ENCODE measurements at places on chromosomes 2 and 18.
A peak's percentile ranks its signal among the peaks of the same experiment; 100 is the strongest.

- peak; percentile 16 for DNase-seq
Measured at GRCh38 chr18:59024829-59025228, 114.9 kb upstream of the SEC11C start.

DNA sequence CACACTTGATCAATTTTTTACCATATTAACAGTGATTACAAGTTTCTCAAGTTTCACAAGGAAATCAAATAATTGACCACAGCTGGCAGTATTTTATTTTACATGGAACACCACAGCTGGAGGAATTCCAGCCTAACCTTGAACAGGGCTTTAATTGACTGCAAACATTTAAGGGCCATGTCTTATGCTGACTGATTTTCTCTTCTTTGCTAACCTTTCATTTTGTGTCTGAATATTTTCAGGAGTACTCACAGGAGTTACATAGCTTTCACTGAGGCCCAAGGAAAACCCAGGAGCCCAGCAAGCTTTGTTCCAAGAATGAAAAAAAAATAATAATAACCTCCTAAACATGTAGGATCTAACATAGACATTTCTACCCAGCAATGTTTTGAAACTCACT is 49.6 kb downstream of the FRZB start:
- DNase-seq: peak; percentile 21

- DNase-seq: no peak
Measured at GRCh38 chr18:70299393-70299792, 10.5 kb downstream of the SOCS6 start.

DNA sequence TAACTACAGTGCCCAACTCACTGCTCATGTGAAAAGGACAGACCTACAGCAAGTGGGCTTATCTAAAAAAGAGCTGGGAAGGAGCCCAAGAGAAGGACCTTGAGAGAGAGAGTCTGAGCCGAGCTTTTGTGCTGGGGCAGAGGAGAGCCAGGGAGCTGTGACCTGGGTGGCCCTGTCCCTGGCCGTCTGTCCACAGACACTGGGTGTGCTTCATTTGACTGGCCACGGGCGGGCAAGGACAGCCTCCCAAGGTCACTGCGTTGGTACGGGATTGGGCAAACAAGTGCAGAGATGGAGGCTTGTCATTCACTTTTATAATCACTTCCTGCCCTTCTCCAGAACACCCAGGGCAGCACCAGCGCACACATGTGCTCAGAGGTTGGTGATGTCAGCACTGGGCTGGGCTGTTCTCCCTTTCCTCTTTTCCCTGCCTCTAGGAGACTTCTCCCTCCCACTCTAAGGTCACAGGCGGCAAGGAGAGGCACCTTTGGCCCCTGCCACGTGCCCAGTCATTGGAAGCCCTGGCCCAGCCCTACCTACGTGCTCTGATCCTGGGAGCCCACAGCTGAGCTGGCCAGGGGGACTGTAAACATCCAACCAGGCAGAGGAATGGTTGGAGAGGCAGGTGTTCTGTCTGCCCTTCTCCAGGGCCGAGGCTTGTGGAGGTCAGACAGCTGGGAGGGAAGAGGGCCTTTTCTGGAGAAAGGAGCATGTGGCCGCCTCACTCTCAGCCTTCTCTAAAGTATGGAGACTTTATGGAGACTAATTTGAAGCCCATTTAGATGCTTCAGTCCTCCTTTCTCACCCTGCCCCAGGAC is 6.4 kb upstream of the PSD4 start:
- peak; percentile 6 for DNase-seq

- DNase-seq: no peak
Measured at GRCh38 chr2:228827056-228827700, 443.9 kb downstream of the PID1 start.

- DNase-seq: peak; percentile 80
Measured at GRCh38 chr18:22493940-22494339, 76.2 kb upstream of the CTAGE1 start.

DNA sequence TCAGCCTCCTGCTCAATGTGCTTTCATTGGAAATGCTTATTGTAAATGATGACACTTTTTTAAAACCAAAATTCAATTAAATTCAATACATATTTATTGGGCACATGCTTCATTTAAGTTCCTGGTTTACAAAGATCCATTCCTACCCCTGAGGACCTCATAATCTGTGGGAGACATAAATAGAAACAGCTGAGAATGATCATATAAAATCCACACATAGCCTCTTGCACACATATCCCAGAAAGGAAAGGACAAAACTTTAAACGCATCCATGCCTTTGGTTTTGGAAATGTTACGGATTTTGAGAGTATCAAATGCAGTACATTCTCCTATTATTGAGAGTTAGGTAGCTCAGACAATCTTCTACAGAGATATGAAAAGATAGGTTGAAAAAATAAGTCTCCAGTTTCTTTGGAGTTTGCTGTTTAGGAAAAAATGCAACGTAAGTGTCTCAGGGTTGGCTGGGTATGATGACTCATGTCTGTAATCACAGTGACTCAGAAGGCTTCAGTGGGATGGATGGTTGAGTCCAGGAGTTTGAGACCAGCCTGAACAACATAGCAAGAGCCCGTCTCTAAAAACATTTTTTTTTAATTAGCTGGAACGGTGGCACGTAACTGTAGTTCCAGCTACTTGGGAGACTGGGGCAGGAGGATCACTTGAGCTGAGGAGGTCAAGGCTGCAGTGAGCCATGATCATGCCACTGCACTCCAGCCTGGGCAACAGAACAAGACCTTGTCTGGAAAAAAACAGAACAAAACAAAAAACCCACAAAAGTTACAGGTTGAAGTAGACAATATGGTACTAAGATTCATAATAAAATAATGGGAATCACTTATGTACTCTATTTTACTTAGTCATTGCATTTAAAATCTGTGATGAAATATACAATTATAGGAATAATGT is 3.9 kb upstream of the PRELID3A start:
- peak; percentile 94 for DNase-seq

GRCh38 chr2:150570712-150571111 is 83.2 kb upstream of the RND3 start:
- peak; percentile 96 for DNase-seq

DNA sequence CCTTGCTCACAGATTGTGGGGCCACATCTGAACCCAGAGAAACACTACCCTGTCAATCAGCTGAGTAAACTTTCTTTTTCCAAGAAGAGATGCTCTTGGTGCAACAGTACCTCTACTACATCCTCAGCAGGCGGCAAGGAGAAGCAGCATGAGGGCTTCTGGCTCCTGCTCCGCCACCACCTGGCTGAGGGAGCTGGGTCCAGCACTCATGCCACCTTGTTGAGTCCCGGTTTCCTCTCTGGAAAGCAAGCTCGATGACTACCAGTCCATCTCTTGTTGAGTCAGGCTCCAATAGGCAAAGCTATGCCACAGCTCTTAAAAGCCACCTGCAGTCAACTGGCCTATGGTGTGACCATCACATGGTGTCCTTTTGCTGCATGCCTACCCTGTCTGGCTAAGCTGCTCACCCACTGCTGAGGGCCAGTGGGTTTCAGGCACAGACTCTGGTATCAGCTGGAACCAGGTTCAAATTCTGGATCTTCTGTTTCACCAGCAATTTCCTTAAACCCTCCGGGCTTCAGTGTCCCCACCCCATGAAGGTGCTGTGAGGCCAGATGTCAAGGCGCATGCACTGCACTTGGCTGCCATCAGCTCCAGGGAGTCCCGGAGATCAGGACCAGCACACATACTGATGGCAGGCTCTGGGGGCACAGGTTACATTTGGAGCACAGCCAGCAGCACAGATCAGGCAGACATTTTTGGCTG is 42.5 kb upstream of the ACAA2 start:
- DNase-seq: no peak

DNA sequence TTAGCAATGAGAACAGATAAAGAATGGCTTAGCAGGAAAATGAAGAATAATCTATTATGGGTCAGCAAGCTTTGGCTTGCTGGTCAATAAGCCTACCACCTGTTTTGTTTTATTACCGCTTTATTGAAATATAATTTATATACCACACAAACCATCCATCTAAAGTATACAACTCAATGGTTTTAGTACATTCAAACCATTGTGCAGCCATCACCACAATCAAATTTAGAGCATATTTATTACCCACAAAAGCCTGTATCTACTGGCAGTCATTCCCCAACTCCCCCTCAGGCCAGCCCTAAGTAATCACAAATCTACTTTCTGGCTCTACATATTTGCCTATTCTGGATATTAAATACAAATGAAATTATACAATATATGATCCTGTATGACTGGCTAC is 17.2 kb downstream of the PPP3R1 start:
- no peak for DNase-seq

DNA sequence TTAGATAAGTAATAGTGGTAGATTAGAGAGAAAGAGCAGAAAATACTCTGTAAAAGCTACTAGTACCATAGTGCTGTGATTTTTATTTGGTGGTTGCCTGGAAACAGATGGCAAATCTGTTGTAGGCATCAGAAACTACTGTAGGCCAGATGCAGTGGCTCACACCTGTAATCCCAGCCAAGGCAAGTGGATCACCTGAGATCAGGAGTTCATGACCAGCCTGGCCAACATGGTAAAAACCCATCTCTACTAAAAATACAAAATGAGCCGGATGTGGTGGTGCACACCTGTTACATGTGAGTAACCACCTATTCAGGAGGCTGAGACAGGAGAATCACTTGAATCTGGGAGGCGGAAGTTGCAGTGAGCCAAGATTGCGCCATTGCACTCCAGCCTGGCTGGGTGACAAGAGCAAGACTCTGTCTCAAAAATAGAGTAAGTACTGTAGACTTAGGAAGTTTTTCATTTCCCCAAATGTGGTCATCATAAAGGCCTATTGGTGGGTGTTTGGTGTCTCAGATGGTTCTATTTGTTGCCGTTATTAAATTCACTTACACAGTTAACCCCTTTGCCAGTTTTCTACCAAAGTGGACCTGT is 79.6 kb downstream of the SPTBN1 start:
- no peak for DNase-seq

- peak; percentile 3 for DNase-seq
Measured at GRCh38 chr18:41395695-41396094, 559.3 kb upstream of the PIK3C3 start.

GRCh38 chr2:206962966-206963365 is 23.6 kb downstream of the CPO start:
- no peak for DNase-seq

DNA sequence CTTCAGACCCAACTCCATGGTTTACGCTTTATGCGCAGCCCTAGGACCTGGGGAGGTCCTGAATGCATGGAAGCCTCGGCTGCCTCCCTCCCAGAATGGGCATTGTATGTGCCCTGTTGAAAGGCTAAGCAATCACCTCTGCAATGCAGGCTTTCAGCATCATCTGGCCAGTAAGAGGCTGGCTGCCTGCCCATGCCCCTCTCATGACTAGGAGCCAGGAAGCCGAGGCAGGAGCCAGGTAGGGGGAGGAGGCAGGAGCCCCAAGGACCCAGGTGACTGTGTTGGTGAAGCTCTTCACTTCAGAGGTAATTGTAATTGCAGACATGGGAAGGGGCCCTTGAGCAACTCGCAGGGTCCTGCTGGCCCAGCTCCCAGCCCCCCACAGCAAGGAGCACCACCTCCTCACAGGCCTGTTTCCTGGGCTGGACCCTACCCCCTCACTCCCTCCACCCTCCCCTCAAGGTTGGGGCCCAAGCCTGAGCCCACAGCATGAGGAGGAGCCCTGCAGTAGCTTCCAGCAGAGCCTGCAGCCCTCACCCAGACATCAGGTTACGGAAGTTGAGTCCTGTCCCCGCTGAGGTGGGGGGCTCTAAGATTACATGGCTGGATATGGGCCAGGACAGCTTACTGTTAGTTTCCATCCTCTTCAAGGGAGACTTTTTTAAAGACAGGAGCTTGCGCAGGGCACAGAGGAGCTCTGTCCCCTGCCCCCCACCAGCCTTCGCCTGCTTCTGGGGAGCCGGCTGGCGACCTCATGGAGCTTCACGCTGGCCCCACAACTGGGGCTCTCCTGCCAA is 21.9 kb downstream of the CRACDL start:
- no peak for DNase-seq

DNA sequence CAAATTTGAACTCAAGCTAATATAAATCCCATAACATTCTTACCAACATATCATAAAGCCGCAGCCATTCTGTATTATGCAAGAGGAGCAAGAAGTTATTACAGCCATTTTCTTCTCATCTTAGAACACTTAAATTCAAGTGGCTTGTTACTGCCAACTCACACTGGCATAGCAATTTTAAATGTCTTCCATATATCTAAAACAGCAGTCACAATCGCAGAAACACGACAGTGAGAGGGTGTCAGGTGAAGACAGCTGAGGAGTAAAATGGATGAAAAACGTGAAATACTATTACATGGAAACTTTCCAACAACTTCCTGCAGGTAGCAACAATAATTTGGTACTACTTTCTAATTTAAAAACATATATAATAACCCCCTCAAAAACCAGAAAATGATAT is 17.9 kb downstream of the PPP3R1 start:
- DNase-seq: no peak

GRCh38 chr18:23706971-23707640 is 17.9 kb downstream of the LAMA3 start:
- DNase-seq: no peak

GRCh38 chr2:36507408-36507812 is 90.6 kb downstream of the FEZ2 start:
- peak; percentile 70 for DNase-seq

GRCh38 chr2:225737556-225737955 is 338.0 kb downstream of the NYAP2 start:
- peak; percentile 55 for DNase-seq

GRCh38 chr18:25516121-25516520 is 164.2 kb upstream of the ZNF521 start:
- no peak for DNase-seq

- DNase-seq: no peak
Measured at GRCh38 chr18:32621034-32621433, 150.4 kb upstream of the GAREM1 start.

GRCh38 chr2:128617661-128618060 is 299.0 kb upstream of the HS6ST1 start:
- no peak for DNase-seq

DNA sequence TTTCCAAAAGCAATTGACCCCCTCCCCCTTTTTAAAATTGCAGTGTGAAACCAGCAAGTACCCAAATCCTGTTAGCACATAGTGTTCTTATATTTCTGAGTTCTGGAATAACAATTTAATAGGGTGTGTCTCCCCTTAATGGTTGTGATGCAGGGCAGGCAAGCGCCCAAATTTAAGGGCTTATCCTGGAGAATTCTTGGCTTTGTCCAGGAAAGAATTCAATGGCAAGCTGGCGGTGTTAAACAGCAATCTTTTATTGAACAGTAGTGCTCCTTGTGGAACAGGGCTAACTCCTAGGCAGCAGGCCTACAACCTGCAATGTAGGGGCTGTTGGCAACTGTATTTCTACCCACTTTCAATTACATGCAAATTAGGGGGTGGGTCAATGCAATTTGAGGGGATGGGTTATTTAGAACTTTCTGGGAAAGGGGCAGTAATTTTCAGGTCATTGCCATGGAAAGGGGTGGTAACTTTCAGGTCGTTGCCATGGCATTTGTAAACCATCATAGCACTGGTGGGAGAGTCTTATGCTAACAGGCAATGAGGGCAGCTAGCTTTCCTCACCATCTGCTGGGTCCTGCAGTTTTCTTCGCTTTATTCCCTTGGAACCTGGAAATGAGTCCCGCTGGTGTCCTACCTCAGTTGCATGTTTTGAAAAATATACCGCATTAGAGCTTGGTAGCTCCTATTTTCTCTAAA is 149.0 kb upstream of the KCTD1 start:
- no peak for DNase-seq

All from fibroblast of skin of right biceps (primary cell).